Panc1 (cell line): ENCODE measurements at places on chromosomes 12 and 14. TPM values are rescaled to one million over a fixed set of nuclear protein-coding genes. Genes with fewer than 3 reads are reported as not detected.

- H3K27me3 ChIP-seq: no peaks in the 10 kb centered on the region
- no peak for DNase-seq
- no peaks in the 10 kb centered on the region for H3K36me3 ChIP-seq
These were observed 188.3 kb upstream of the BCL2L14 start for GRCh38 chr12:11882301-11883019.

GRCh38 chr12:104668274-104668718, 211.5 kb downstream of the CHST11 start:
- no peaks in the 10 kb centered on the region for H3K36me3 ChIP-seq
- H3K27ac ChIP-seq: no peak overlapping the region
- peaks cover 18% of the 10 kb centered on the region for H3K4me1 ChIP-seq

- no peak overlapping the region for H3K4me3 ChIP-seq
- H3K4me1 ChIP-seq: peaks cover 43% of the 10 kb centered on the region
- no peak for DNase-seq
- H3K27me3 ChIP-seq: no peaks in the 10 kb centered on the region
These were observed 37.7 kb downstream of the SYNE2 start for GRCh38 chr14:63890553-63890952.

DNA sequence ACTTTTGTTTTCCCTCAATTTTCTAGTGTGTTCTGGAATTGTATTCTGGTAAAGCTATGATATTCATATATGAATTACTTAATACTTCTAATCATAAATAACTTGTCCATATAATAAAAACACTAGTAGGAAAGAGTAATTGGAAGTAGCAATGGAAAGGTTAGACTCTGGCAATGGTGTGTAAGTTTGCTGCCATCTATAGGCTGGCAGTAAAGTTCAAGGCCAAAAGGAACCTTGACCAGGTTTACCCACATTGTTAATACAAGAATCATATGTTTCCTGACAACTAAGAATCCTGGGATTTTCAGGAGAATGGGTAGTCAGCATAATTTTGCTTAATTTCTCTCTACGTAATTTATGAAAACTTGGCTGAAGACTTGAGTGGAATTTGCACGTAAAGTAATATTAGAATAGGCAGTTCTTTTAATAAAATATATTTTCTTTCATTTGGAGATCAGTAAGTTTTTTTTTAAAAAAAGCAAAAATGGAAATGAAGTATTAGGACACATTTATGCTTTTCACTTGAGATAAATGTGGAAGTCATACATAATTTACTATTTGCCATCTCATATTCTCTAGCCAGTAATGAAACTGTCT, 926.7 kb downstream of the GALC start:
- H3K4me1 ChIP-seq: no peaks in the 10 kb centered on the region
- no peak overlapping the region for H3K27ac ChIP-seq
- DNase-seq: no peak
- no peaks in the 10 kb centered on the region for H3K36me3 ChIP-seq
- no peak overlapping the region for H3K4me3 ChIP-seq

DNA sequence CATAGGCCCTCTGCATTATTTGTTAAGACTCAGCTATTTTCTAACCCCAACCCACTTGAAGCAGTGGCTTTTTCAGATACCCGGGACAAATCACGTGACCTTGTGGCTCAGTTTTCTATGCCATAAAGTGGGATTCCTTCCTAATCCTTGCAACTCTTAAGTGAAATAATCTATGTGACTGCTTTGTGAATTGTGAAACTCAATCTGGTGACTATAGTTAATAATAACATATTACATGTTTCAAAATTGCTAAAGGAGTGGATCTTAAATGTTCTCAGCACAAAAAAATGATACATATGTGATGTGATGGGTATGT, 17.3 kb downstream of the EML1 start:
- H3K27me3 ChIP-seq: no peaks in the 10 kb centered on the region
- H3K4me3 ChIP-seq: no peak overlapping the region
- no peaks in the 10 kb centered on the region for H3K36me3 ChIP-seq
- no peaks in the 10 kb centered on the region for H3K4me1 ChIP-seq

GRCh38 chr12:91127751-91128150, 16.5 kb upstream of the LUM start:
- no peak overlapping the region for H3K4me3 ChIP-seq
- no peak overlapping the region for H3K27ac ChIP-seq
- H3K4me1 ChIP-seq: no peaks in the 10 kb centered on the region
- H3K36me3 ChIP-seq: no peaks in the 10 kb centered on the region
- no peaks in the 10 kb centered on the region for H3K27me3 ChIP-seq

DNA sequence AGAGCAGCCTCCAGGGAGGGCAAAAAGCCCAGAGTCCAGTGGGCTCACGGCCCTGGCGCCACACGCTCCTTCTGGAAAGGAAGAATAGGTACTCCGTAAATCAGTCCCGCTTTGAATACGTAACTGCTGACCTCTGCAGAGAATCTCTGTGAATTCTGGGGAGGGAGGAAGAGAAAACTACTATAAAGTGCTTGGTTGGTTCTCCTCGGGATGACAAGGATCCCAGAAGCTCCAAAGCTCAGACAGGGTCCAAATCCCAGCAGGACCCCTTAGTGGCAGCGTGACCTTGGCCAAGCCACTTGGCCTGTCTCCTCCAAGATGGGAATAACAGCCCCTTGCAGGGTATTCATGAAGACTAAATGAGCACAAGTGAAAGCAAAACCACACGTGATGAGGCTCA, 31.7 kb downstream of the ANO2 start:
- no peaks in the 10 kb centered on the region for H3K4me1 ChIP-seq
- no peaks in the 10 kb centered on the region for H3K27me3 ChIP-seq
- H3K27ac ChIP-seq: no peak overlapping the region
- no peak overlapping the region for H3K4me3 ChIP-seq
- DNase-seq: no peak

- no peak for DNase-seq
- H3K4me1 ChIP-seq: peaks cover 77% of the 10 kb centered on the region
- H3K4me3 ChIP-seq: no peak overlapping the region
- no peaks in the 10 kb centered on the region for H3K36me3 ChIP-seq
- peak overlapping the region; percentile 89 for H3K27ac ChIP-seq
- no peaks in the 10 kb centered on the region for H3K27me3 ChIP-seq
These were observed 165.1 kb downstream of the SLC38A4 start for GRCh38 chr12:46660719-46661109.

Gene LRRC43
- total RNA-seq: 1.5 TPM

Gene DPPA3
- not detected for total RNA-seq

Gene ACAD10
- total RNA-seq: 30.8 TPM

Gene CCT2
- 270 TPM for total RNA-seq
